MCF 10A (cell line): ENCODE measurements at places on chromosomes 7 and 10. TPM values are rescaled to one million over a fixed set of nuclear protein-coding genes. Genes with fewer than 3 reads are reported as not detected.
A peak's percentile ranks its signal among the peaks of the same experiment; 100 is the strongest.

- H3K4me3 ChIP-seq, result no peak overlapping the region
- H3K27ac ChIP-seq, result no peak overlapping the region
- H3K27me3 ChIP-seq, result no peaks in the 10 kb centered on the region
- no peak for DNase-seq
- no peaks in the 10 kb centered on the region for H3K4me1 ChIP-seq
- H3K36me3 ChIP-seq, result no peaks in the 10 kb centered on the region
Observed at GRCh38 chr10:126776168-126776567, 105.7 kb upstream of the C10orf90 start.

DNA sequence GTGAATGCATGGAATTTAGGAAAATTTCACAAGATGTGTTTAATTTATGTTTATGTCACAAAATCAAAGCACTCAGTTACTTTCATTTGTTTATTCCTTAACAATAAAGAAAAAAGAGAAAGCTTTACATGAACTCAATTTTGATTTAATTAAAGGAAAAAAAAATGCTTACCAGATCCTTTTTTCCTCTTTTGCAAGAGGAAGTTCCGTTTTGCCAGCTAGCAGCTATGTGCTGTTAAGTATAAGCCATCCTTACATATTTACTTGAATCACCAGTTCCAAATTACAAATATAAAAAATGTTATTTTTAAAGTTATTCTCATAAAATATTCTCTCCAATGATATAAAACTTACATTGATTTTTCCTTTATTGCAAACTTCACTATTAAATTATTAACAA, 12.7 kb downstream of the MRC1 start:
- H3K27ac ChIP-seq, result no peak overlapping the region
- H3K4me3 ChIP-seq, result no peak overlapping the region

- DNase-seq, result peak; percentile 82
- peaks cover 12% of the 10 kb centered on the region for H3K4me1 ChIP-seq
- H3K27me3 ChIP-seq, result no peaks in the 10 kb centered on the region
- H3K4me3 ChIP-seq, result no peak overlapping the region
Observed at GRCh38 chr7:108211382-108212201, 81.4 kb upstream of the LAMB4 start.

- H3K4me3 ChIP-seq, result no peak overlapping the region
- peak; percentile 77 for DNase-seq
- peaks cover 30% of the 10 kb centered on the region for H3K4me1 ChIP-seq
- no peaks in the 10 kb centered on the region for H3K27me3 ChIP-seq
- peak overlapping the region; percentile 64 for H3K27ac ChIP-seq
Observed at GRCh38 chr7:101870361-101871062, 53.1 kb downstream of the CUX1 start.

DNA sequence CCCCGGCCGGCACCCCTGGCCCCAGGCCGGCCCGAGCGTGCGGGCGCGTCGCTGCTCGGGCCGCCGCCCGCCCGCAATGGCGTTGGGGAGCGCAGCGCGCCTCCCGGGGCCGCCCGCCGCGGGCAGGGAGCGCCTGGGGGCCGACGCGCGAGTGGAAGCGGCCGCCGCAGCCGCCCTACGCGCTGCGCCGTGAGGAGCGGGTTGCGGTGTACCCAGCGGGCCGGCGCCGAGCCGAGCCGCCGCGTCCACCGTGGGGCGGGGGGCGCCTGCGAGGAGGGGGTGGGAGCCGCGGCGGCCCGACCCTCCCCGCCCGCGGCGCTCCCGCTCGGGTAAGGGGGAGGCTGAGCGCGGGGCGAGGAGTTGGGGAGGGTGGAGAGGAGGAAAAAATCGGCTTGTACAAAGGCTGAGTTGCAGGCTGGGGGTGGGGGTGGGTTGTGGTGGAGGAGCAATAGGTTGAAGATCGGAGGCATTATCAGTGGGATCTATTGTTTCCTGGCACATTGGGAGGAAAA, 473 bp downstream of the PPP1R9A start:
- no peak overlapping the region for H3K27ac ChIP-seq
- no peak for DNase-seq
- H3K27me3 ChIP-seq, result peaks cover 32% of the 10 kb centered on the region
- peak overlapping the region; percentile 69 for H3K4me3 ChIP-seq
- H3K36me3 ChIP-seq, result no peaks in the 10 kb centered on the region

DNA sequence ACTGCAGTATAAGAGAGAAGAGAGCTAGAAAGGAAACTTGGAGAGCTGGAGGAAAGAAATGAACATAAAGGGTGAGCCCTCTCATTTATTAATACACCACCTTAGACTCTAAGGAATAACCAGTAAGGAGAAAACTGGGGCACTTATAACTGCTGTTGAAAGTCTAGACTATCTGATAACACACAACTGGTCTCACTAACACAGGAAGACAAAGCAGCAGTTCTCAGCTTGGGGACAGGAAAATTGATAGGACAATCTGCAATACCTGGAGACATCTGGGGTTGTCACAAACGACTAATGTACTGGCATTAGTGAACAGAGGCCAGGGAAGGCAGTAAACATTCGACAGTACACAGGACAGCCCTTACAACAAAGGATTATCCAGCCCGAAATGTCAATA, 6.8 kb downstream of the ELMO1 start:
- no peaks in the 10 kb centered on the region for H3K27me3 ChIP-seq
- peaks cover 7% of the 10 kb centered on the region for H3K4me1 ChIP-seq
- no peaks in the 10 kb centered on the region for H3K36me3 ChIP-seq
- H3K4me3 ChIP-seq, result no peak overlapping the region
- no peak for DNase-seq

GRCh38 chr7:82669141-82669540, 225.6 kb upstream of the CACNA2D1 start:
- peaks cover 37% of the 10 kb centered on the region for H3K27me3 ChIP-seq
- no peaks in the 10 kb centered on the region for H3K36me3 ChIP-seq
- H3K4me1 ChIP-seq, result no peaks in the 10 kb centered on the region
- H3K27ac ChIP-seq, result no peak overlapping the region
- DNase-seq, result no peak

DNA sequence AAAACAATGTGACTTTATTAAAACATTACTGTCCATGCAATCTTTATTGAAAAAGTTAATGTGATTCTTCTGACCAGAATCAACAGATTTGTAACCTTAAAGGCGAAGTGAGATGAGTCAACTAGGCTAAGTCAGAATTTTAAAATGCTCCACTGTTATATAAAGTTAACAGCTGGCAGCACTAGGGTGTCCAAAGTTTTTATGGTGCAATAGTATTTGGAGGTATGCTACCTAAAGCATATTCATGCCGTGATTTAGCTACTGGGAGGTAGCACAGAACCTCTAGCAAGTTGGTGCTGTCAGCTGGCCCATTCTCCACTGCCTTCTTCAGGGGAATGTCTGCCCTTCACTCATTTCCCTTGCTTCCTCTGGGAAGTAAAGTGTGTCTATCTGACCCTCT, 126.7 kb downstream of the RAPGEF5 start:
- no peaks in the 10 kb centered on the region for H3K4me1 ChIP-seq
- DNase-seq, result no peak
- H3K4me3 ChIP-seq, result no peak overlapping the region
- no peak overlapping the region for H3K27ac ChIP-seq
- no peaks in the 10 kb centered on the region for H3K27me3 ChIP-seq

DNA sequence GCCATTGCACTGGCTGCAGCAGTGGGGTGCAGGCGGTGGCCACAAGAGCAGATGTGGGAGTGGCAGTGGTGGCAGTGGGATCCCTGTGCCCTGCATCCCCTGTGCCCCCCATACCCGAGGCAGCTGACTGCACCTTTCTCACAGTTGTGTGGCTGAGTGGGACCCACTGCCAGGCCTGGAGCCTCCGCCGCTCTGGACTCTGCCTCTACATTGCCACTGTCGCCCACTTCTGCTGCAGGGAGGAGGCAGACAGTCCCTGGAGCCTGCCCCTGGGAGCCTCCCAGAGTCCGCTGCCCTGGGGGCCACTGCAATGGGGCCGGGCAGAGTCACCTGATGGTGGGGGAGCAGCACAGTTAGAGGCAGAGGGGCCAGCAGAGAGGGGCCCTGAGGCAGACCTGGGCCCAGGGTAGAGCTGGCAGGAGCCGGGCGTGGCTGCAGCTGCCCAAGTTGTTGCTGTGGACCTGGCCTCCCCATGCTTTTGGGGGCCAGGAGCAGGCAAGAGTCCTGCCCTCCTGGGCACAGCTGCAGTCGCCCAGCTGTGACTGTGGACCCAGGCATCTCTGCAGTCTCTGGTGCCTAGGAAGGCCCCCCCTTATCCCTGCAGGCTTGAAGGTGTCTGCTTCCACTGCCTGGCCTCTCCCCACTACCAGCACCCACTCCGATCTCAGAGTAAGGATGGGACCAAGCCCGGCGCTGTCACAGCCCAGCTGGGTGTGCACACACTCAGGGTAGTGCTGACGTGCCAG, 22.2 kb downstream of the FAM241B start:
- peaks cover 27% of the 10 kb centered on the region for H3K27me3 ChIP-seq
- H3K4me3 ChIP-seq, result no peak overlapping the region
- no peaks in the 10 kb centered on the region for H3K4me1 ChIP-seq
- no peak for DNase-seq

- no peak for DNase-seq
- H3K27me3 ChIP-seq, result no peaks in the 10 kb centered on the region
- no peak overlapping the region for H3K27ac ChIP-seq
- H3K4me1 ChIP-seq, result no peaks in the 10 kb centered on the region
- no peaks in the 10 kb centered on the region for H3K36me3 ChIP-seq
Observed at GRCh38 chr7:70622936-70623335, 509.0 kb upstream of the GALNT17 start.

GRCh38 chr7:52091101-52091500, 774.5 kb upstream of the COBL start:
- no peaks in the 10 kb centered on the region for H3K4me1 ChIP-seq
- H3K27ac ChIP-seq, result no peak overlapping the region
- H3K4me3 ChIP-seq, result no peak overlapping the region
- H3K36me3 ChIP-seq, result no peaks in the 10 kb centered on the region
- peaks cover 55% of the 10 kb centered on the region for H3K27me3 ChIP-seq

DNA sequence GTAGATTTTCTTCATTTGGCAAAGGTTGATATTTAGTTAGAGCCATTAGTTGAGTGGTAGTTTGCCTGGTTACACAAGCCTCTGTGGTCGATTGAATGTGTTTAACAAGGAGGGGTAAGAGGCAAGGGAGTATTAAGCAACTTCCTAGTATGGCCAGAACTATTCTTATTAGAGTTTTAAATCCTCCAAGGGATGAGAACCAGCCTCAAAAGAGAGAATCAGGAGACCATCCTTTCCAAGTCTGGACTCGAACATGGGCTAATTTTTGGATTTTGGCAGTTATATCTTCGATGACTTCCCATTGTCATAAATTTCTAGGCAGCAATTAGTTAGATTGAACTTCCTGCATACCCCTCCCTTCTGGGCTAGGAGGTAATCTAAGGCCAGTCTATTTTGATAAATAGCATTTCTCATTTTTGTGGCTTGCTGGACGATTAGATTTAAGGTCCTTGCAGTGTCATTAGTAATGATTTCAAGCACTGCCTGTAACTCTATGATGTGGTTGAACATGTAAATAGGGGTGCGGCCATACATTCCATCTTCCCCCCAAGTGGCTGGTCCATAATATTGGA, 219.5 kb upstream of the KCND2 start:
- no peaks in the 10 kb centered on the region for H3K27me3 ChIP-seq
- H3K27ac ChIP-seq, result no peak overlapping the region
- no peaks in the 10 kb centered on the region for H3K4me1 ChIP-seq
- DNase-seq, result no peak
- no peaks in the 10 kb centered on the region for H3K36me3 ChIP-seq

GRCh38 chr10:81708929-81709328, 166.1 kb upstream of the NRG3 start:
- no peaks in the 10 kb centered on the region for H3K27me3 ChIP-seq
- no peak for DNase-seq
- no peaks in the 10 kb centered on the region for H3K4me1 ChIP-seq
- H3K4me3 ChIP-seq, result no peak overlapping the region

GRCh38 chr10:99766302-99766681, 16.1 kb upstream of the ABCC2 start:
- H3K27ac ChIP-seq, result no peak overlapping the region
- peaks cover 11% of the 10 kb centered on the region for H3K36me3 ChIP-seq
- H3K4me1 ChIP-seq, result peaks cover 2% of the 10 kb centered on the region
- no peak overlapping the region for H3K4me3 ChIP-seq
- no peak for DNase-seq

DNA sequence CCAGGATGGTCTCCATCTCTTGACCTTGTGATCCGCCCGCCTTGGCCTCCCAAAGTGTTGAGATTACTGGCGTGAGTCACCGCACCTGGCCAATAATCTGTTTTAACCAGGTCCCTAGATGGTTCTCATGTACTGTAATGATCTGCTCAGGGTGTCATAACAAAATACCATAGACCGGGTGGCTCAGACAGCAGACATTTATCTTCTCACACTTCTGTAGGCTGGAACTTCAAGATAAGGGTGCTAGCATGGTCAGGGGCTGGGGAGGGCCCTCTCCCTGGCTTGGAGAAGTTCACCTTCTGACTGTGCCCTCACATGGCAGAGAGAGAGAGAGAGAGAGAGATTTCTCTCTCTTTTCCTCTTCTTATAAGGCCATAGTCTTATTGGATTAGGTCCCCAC, 279.4 kb upstream of the LYZL1 start:
- H3K36me3 ChIP-seq, result no peaks in the 10 kb centered on the region
- H3K4me3 ChIP-seq, result no peak overlapping the region
- H3K4me1 ChIP-seq, result peaks cover 5% of the 10 kb centered on the region
- H3K27ac ChIP-seq, result no peak overlapping the region
- H3K27me3 ChIP-seq, result peaks cover 11% of the 10 kb centered on the region
- DNase-seq, result no peak

- H3K36me3 ChIP-seq, result no peaks in the 10 kb centered on the region
- no peak overlapping the region for H3K27ac ChIP-seq
- no peaks in the 10 kb centered on the region for H3K4me1 ChIP-seq
- no peaks in the 10 kb centered on the region for H3K27me3 ChIP-seq
- no peak for DNase-seq
Observed at GRCh38 chr7:106603346-106603745, 57.6 kb downstream of the CCDC71L start.

HOXA4 gene
- total RNA-seq, result 2.6 and 3.7 TPM in 2 replicates

ATOH7 gene
- total RNA-seq, result not detected in 2 replicates

ZNF488 gene
- 0.12 TPM in 2 replicates for total RNA-seq

EPHA1 gene
- total RNA-seq, result 0.89 and 1.2 TPM in 2 replicates

ARID5B gene
- total RNA-seq, result 10.9 and 12.2 TPM in 2 replicates
